ENCODE measurements at places on chromosomes 4 and X. TPM values are rescaled to one million over a fixed set of nuclear protein-coding genes. Genes with fewer than 3 reads are reported as not detected.

HELT gene
- not detected for total RNA-seq

AGA gene
- 22.9 TPM for total RNA-seq

VSIG1 gene
- total RNA-seq, result 0.20 TPM

MAGEA3 gene
- not detected for total RNA-seq

Data from lung microvascular endothelial cell (primary cell).